ENCODE measurements at places on chromosomes 12 and 14.

DNA sequence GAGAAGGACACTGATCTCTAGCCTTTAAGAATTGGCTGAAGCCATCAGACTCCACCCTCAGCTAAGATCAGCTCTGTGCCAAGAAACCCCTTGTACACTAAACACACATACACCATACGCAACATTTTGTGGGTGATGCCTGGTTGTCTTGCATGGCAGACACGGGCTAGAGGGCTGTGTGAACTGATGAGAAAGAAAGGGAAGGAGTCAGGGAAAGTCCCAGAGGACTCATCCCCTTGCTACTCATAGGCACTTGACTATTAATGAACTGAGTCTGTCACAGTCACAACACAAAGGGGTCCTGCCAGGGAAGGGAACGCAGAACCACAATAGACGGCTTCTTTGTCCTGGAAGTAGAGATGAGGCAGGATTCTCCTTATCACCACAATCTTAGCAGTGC is 80.8 kb downstream of the EMP1 start:
- DNase-seq = no peak

- peak; percentile 42 for DNase-seq
Observed at GRCh38 chr14:34684578-34684977, 29.8 kb downstream of the CFL2 start.

DNA sequence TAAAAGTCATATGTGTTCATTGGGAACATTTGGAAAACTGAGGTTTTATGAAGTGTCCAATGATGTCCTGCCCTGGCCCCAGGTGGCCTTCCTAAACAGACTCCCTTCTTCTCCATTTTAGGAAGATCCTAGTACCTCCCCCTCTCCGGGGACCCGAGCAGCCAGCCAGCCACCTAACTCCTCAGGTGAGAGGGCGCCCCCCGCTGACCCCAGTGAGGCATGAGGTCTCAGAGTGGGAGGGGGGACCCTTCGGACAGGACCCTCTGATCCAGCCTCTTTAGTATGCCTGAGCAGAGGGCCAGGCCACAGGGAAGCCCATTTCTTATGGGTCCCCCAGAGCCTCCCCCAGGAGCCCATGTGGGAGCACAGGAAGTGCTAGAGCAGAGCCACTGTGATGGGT is 23.7 kb downstream of the DEGS2 start:
- DNase-seq = no peak

GRCh38 chr12:84891106-84891838 is 21.3 kb downstream of the SLC6A15 start:
- DNase-seq = no peak

GRCh38 chr12:81360916-81361315 is 283.0 kb downstream of the ACSS3 start:
- DNase-seq = no peak

GRCh38 chr14:73287071-73287470 is 49.8 kb downstream of the PAPLN start:
- no peak for DNase-seq

GRCh38 chr12:114409852-114410600 is 4.1 kb upstream of the TBX5 start:
- DNase-seq = no peak

- peak; percentile 57 for DNase-seq
Observed at GRCh38 chr12:94867066-94867855, 136.2 kb downstream of the NDUFA12 start.
